Activated CD4-positive, alpha-beta T cell treated with anti-CD3 and anti-CD28 coated beads for 48 hours (primary cell): ENCODE measurements at places on chromosomes 11 and 22.

GRCh38 chr11:59877325-59877724 is 1.3 kb upstream of the OOSP3 start:
- DNase-seq, result no peak

DNA sequence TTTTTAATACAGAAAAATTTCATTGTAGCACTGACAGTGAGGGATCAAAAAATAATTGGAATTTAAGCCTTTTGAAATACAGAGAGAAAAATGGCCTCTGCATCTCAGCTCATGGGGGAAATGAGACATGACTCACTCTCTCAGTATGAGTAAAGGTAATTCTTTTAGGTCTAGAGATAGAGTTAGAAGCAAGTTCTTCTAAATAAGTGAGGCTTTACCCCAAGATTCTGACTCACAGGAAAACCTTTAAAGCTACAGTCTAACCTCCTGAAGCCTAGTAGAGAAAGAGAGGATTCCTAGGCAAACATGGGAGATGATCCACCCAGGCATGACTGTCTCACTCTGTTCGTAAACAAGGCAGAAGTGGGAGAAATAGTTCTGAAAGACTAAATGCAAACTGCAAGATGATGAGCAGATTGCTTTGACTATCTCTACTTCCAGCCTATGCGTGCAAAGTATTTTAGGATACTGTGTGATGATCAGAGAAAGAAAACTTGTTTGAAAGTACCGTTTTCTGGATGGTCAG is 1003.3 kb upstream of the CCDC90B start:
- DNase-seq, result no peak

GRCh38 chr11:36427876-36428275 is 82.2 kb downstream of the TRAF6 start:
- no peak for DNase-seq

GRCh38 chr11:36509201-36509639 is 852 bp downstream of the TRAF6 start:
- DNase-seq, result no peak

DNA sequence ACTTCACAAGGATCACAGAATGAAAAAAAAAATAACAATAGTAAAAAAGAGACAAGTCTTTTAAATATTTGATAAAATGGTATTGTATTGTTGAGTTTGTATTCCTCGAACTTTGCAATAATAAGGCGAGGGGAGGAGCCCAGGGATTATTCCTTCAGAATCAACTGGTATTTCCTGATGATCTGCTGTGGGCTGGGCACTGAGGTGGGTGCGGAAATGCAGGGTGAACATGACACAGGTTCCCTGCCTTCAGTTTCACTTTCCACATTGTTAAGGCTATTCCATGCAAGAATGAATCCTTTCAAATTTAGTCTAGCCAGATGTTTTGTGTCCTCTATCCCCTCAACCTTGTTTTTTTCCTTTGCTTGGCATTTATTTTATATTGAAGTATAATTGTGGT is 2.1 kb upstream of the EIF3M start:
- no peak for DNase-seq

GRCh38 chr22:17268501-17269223 is 49.4 kb upstream of the ADA2 start:
- peak; percentile 18 for DNase-seq

DNA sequence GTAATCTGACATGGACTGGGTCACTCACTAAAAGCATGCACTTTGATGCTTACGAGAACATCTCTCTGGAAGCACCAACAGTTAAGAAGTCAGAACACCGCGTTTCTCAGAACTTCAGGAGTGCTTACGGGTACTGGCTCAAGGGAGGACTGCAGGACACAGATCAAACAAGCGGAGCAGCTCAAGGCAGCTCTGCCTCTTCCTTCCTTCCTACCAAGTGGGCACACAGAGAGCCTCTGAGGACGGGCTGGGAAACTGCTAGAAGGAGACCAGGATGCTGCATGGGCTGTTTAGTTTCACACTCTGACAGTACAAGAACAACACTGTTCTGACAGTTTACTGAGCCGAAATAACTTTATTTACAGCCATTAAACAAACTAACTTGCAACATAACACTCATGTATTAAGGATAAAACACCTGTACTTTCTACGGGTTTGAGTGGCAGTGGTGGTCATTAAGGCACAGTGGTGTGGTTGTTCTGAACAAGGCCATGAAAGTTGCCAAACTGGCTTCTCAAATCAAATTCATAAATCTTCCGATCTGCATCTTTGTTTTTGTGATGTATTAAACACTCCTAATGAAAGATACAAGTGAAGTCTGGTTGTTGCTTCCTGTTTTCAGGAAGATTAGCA is 37.5 kb downstream of the ARFGAP3 start:
- DNase-seq, result no peak

GRCh38 chr11:92857407-92857806 is 112.0 kb upstream of the MTNR1B start:
- no peak for DNase-seq

DNA sequence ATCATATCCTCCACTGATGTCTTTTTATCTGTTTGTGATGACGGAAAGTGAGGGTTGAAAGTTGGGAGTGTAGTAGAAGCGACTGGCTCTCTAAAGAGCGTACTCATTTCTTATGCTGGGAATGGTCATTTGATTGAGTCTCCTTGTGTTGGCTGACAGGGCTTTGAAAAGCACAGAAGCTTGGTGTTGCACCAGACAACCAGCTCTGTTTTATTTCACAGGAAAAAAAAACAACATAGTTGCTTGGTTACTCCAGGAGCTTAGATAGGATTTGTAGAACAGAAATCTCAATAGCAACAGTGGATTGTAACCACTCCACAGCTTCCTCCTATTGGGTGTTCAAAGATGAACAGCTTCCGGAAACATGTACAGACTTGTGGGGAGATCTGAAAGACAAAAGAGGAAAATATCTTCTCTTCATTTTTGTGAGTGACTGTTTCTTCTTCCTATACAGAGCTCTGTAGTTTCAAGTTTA is 2.7 kb downstream of the RBM14 start:
- DNase-seq, result no peak

- no peak for DNase-seq
These were observed 102.3 kb upstream of the ASPHD2 start for GRCh38 chr22:26326803-26327202.

DNA sequence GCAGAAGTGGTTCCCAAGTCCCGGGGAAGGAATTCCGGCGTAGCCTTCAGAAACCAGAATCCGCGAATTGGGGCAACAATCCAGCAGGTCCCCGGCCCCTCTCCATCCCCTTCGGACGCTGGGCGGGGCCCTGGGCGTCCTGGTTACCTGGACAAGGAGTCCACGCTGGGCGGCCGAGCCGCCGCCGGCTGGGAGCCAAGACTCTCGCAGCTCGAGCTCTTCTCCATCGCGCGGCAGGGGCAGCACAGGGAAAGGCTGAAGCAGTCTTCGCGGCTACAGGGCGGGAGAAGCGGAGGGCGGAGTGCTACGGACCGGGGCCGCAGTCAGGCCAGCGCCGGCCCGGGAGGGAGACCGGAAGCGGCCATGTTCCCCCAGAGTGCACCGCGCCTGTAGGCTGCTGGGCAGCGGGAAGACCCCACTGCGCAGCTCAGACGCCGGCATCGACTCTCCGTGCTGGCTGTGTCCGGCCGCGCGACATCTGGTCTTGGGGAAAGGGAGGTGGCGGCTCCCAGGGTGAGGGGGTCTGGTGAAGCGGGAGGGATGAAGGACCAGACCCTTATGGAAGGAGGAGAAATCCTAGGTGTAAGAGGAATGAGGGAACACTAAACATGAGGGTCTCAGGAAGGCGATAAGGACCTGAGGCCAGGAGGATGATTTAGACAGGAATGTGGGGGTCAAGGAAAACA is at the start of gene MTMR2:
TSS of gene MTMR2 (minus strand) at position 380 of the 686 bp plus-strand sequence. CDS start at position 227, 153 bp downstream.
- DNase-seq, result peak; percentile 65

GRCh38 chr11:83042964-83043711 is 28.6 kb downstream of the RAB30 start:
- DNase-seq, result no peak

DNA sequence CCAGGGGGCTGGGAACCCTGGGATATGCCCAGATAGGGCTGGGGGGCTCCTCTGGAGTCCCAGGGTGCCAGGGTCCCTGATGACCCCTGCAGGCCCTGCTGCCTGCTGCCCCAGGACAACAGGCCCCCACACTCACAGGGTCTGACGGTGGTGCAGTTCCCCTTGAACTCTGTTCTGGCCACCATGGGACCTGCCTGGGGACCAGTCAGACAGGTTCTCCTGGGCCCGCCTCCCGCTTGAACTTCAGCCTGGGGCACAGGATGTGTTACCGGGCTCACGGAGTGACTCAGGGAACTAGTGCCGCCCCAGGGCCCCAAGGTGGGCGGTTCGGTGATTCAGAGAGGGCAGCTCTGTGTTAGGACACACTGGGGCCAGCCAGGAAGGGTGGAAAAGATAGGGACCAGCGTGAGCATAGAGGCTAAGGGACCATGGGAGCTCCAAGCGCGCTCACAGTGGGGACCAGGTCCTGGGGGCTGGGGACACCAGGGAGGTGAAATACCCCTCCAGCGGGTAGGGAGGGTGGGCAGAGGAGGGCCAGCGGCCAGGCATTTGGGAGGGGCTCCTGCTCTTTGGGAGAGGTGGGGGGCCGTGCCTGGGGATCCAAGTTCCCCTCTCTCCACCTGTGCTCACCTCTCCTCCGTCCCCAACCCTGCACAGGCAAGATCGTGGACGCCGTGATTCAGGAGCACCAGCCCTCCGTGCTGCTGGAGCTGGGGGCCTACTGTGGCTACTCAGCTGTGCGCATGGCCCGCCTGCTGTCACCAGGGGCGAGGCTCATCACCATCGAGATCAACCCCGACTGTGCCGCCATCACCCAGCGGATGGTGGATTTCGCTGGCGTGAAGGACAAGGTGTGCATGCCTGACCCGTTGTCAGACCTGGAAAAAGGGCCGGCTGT is 21.5 kb upstream of the TXNRD2 start:
- DNase-seq, result peak; percentile 81

DNA sequence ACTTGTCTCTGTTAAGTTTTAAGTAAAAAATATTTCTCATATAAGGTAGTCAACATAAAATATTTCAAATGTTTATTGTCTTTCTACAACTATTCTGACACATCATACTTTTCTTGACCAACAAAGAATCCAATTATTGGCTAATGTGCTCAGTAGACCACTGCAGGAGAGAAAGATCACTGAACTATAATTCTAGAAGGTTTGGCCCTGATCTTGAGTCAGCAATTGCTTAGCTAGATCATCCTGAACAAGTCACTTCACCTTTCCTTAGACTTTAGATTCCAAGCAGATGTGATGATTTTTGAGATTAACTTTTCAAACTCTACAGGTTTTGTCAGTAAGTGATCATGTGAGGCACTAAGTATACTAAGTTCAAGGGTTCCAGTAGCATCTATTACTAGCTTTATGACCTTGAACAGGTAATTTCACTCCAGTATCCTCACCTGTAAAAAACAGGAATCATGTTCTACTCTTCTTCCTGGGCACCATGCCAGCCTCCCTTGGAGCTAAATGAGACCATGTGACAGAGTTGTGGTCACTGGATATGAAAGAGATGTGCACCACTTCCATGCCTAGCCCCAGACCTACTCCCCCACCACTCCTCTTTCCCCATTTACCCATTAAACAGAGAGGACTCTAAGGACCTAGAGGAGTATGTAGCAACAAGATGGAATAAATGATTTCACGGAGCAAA is 17.3 kb downstream of the PGM2L1 start:
- DNase-seq, result no peak

DNA sequence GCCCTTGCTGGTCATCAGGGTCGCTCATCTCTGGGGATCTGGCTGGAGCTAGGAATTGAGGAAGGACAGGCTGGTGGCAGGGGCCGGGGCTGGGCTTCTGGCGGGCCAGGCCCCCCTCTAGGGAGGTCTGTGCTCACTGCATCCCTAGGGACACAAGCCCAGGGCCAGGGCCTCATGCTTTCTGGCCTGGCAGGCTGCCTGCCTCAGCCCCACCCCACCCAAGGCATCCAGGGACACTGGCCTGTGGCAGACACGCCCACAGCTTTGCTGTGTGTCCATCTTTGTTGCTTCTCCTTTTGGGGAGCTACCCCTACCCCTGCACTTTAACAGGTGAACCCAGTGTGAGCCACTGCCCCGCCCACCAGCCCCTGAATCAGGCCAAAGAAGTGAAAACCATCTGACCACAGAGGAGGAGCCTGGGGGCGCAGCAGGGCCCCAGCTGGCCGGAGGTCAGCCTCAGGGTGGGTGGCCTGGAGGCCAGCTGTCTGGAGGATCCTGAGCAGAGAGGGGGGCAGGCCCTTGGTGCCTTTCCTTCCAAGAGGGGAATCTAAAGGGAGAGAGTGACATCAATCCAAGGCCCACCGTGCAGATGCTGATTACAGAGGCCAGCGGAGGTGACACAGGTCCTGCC is 26.8 kb upstream of the CELSR1 start:
- no peak for DNase-seq

DNA sequence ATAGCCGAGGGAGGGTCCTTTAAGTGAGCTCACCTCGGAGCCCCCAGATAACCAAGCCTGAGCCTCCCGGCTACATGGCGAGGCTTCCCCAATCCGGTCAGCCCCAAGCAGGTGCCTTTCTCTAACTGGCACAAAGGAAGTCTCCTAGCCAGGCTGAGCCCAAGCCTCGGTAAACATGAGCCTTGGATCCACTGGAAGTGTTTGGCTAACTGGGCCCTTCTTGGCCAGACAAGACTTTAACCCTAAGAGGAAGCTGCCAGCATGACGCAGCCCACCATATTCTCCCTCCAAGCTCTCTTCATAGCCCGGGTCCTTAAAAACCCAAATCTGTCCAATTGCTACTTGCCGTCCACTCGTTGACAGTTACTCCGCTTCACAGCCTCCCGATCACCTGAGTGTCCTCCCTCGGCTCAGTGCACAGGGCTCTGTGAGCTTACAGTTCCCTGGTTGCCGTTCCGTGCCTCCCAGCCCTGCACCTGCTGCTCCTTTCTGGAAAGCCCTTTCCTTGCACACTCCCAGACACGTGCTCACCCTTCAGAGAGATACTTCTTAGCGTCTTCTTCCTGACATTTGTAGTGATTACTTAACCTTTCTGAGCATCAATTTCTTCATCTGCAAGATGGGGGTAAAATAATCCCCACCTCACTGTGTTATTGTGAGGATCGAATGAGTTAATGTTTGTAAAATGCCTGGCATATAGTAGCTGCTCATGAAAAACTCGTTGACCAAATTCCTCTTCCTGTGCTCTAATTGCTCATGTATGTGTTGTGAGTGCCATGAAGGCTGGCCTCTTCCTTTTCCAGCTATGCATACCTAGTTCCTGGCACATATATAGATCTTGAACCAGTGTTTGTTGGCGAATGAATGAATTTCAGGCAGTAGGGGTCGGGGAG is 25.6 kb downstream of the TXN2 start:
- no peak for DNase-seq
